ENCODE measurements at places on chromosomes 4 and X.

DNA sequence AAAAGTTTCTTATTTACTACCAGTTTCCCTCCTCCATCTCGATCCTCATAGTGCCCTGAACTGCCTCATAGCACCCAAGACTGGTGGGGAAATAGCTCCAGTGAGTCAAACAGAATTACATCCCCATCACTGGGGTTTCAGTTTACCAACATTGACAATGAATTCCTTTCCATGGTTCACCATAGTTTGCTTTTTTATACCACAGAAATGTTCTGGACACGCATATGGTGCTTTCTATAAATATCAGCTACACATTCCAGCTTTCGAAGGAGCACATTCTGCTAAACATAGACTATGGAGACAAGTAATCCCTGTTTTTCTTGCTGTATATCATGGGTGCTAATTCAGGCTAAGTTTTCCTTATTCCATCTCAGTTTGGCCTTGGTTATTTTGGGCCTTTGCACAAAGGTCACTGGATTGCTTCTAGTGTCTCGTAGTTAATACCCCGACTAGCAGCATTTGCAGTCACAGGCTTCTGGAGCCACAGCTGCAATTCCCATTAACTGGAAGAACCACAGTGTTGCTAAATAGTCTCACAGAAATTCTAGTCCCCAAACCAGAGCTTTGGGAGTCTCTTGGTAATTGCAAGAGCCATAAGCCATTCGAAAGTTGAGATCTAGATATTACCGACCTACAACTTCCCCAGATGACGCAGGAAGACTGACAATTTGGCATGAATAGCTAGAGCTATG lies 53.4 kb upstream of the TRPC3 start:
- no peak for DNase-seq

GRCh38 chrX:133722756-133723155 lies 262.6 kb downstream of the GPC3 start:
- no peak for DNase-seq

GRCh38 chr4:95141361-95141760 lies 383.6 kb downstream of the BMPR1B start:
- DNase-seq = no peak

- no peak for DNase-seq
Measured at GRCh38 chr4:48854982-48855381, 24.1 kb downstream of the OCIAD1 start.

DNA sequence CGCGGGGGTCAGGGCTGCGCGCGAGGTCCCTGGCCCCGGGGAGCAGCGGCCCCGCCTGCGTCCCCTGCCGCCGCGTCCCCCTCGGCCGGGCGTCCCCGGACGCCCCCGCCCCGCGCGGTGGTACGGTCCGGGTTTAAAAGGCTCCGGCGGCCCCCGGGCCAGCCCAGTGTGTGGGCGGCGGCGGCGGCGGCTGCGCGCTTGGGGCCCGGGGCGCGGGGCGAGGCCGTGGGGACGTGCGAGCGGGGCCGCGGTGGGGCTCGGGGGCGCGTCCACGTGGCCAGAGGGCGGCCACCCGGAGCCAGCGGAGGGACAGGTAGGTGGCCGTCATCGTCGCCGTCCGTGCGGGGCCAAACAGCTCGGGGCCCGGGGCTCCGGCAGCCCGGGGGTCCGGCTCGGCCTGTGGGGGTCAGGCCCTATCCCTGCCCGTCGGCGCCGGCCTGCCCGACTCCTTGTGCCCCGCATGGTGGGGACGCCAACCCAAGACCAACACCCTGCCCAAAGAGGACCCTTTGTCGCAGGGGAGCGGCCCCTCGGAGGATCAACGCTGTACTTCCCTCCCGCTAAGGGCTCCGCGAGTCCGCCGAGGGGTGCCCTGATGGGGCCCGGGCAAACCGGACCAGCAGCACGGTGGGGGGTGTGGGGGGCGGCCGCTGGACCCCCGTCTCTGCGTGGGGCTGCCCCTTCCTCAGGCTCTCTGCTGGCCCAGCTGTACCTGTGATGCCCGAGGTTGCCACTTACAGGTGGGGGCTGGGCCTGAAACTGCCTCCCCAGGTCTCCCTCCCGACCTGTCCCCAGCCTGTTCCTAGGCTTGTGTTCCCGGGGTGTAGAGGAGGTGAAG lies at the start of gene PLXNA3:
Gene PLXNA3, plus strand, starts transcription at position 166 of the 838 bp plus-strand sequence. CDS start 1,903 bp downstream, outside the sequence.
- DNase-seq = peak; percentile 14

DNA sequence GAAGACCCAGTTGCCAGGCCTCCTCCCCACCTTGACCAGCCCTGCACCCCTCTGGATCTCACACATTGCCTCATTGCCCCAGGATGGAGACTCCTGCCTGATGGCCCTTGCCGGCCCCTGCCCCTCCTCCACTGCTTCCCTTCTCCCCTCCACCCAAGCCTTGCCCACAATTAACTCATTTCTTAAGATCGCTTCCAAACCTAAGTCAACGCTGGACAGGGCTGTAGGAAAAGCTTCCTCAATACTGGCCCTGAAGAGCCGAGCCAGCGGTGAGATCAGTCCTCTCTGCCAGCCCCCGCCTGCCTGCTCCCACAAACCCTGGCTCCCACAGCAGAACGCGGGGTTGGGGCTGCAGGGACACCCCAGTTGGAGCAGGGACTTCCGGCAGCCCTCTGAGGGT lies 7.5 kb upstream of the HAUS7 start:
- DNase-seq = no peak

DNA sequence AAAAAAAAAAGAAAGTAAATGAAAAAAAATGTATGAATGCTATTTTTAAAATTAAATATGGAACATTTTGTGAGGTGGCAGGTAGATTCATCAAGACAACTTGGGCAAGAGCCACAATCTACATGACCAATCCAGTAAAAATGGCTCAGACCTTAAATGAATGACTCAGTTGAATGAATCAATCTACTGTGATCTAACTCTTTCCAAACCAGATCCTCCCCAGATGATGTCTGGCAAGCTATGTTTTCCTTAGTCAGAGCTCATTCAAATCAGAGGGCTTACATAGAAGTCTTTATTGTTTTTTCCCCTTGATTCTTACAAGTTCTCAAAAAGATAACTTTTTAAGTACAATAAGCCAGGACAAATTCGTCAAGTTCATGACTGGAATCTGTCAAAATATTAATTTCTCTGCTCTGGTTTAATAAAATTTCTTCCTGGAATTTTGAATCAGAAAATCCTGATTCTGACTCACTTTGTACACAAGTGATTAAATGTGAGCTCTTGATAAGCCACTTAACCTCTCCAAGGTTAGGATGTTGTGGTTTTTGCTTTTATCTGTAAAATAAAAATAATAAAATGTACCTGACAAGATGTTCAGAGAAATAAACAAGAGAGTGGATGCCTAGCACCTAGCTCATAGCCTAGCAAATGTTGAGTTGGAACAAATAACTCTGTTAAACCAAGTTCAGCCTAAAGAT lies 105.6 kb upstream of the SMIM31 start:
- DNase-seq = no peak

GRCh38 chrX:97490656-97491055 lies 606.9 kb downstream of the RPA4 start:
- DNase-seq = no peak
